HFFc6 (cell line): ENCODE measurements at places on chromosomes 3 and 15.

- DNase-seq, result no peak
Observed at GRCh38 chr3:5198986-5199731, 11.7 kb downstream of the EDEM1 start.

DNA sequence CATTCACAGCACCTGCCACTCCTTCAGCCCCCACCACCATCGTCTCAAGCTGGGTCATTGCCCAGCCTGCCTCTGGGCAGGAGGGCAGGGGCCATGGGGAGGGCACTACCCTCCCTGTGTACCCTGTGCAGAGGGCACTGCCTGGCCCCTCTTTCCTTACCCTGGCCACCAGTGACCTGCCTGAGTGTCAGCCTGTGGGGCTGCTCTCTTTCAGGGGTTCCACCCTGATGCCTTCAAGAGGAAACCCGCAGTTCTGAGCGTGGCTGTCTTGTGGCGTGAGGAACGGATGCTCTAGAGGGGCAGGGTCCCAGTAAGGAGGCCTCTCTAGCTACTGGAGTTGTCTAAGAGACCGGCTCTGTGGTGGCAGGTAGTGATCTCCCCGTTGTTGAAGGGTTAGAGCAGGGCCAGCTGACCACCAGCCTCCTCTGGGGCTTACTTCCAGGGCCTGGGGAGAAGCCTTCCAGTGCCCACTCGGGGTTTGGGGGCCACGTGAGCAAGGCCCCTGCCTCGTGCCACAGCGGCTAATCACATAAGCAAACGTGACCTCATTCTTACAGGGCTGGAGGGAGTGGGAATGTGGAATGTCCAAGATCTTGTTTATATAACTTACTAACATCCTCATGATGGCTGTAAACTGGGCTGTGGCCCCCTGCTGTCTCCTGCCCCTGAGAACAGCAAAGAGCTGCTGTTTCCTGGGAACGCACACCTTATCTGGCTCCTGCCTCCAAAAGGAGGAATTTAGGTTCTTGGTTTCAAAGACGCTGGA lies 31.4 kb upstream of the SEC13 start:
- DNase-seq, result peak; percentile 79

- no peak for DNase-seq
Observed at GRCh38 chr15:95814908-95815307, 515.6 kb upstream of the NR2F2 start.

DNA sequence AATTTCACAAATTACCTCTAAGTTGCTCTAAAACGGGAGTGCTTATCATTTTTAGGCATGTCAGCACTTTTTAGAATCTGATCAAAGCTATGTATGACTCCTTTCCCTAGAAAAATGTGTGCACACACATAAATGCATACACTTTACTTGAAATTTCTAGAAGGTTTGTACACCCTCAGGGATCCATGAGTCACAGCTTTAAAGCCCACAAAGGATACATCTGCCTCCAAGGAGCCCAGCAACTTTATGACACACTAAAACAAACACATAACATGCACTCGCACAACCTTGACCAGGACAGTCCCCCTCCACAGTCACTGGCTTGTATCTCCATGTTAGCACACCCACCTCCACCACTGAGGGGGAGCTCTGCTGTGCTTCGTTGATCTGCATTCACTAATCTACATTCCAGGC lies 722.0 kb upstream of the CFAP20DC start:
- DNase-seq, result peak; percentile 79

GRCh38 chr15:89749951-89750559 lies 994 bp downstream of the MESP1 start:
- no peak for DNase-seq

- no peak for DNase-seq
Observed at GRCh38 chr15:53837263-53837662, 77.8 kb upstream of the WDR72 start.

DNA sequence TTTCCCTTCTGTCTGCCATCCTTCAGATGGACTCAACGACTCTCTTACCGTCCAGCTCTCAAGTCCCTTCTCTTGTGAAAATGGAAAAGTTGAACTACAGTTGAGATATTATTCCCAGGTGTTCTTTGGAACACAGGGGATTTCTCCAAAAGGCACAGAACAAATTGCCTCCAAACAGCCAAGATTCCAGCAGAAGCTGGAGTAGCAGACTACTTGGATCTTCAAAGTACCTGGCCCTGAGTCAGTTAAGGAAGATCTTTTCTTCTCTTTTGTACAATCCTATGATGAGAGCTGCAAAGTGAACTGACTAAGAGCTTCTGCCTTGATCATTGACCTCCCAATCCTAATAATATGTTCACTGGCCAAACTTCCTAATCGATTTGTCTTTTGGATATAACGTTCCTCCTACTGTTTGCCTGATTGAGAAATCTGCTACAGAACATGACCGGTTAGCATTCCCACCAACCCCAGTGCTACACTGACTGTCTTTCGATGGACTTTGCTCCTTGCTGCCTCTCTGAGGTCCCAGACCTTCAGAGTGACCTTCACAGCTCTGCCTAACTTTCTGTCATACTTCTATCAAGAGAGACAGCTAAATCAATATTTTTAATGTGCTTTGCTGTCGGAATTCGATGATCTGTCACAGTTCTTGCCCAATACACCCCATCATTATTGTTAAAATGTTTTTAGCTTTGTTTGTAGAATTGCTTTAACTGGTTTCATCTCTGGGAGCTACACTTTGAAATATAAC lies 21.9 kb downstream of the PAQR9 start:
- no peak for DNase-seq

- DNase-seq, result peak; percentile 98
Observed at GRCh38 chr3:151976211-151977050, 103.0 kb downstream of the SUCNR1 start.
